Breast epithelium (tissue), 4 donors: ENCODE measurements at places on chromosomes 12 and 14. TPM values are rescaled to one million over a fixed set of nuclear protein-coding genes. Genes with fewer than 3 reads are reported as not detected.

Gene PPP4R4
- total RNA-seq: 7.9 TPM

Gene SIRT4
- 3.1 TPM for total RNA-seq

Gene SCNN1A
- 93.7 TPM for total RNA-seq

Gene NPAS3
- total RNA-seq: 4.0 TPM

Gene CMA1
- total RNA-seq: not detected

Gene IKBIP
- total RNA-seq: 19.7 TPM

DNA sequence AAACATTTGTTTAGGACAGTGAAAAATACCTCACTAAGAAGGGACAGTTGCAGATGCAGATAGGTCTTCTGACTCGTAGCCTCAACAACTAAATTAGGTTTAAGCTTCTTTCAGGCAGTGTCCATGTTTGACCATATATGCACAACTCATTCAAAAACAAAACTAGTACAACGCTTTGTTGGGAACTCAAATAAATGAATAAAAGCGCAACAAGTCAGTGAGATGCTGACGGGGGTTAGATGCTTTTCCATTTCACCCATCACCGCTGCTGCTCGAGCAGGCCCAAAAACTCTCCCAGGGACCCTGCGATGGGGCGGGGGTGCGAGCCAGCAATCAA is 633 bp downstream of the RPAP3 start:
- H3K27ac ChIP-seq: peak overlapping the region; percentile 91
- no peaks in the 10 kb centered on the region for H3K36me3 ChIP-seq
- no peaks in the 10 kb centered on the region for H3K27me3 ChIP-seq
- H3K4me1 ChIP-seq: peaks cover 5% of the 10 kb centered on the region
- peak overlapping the region; percentile 99 for H3K4me3 ChIP-seq

DNA sequence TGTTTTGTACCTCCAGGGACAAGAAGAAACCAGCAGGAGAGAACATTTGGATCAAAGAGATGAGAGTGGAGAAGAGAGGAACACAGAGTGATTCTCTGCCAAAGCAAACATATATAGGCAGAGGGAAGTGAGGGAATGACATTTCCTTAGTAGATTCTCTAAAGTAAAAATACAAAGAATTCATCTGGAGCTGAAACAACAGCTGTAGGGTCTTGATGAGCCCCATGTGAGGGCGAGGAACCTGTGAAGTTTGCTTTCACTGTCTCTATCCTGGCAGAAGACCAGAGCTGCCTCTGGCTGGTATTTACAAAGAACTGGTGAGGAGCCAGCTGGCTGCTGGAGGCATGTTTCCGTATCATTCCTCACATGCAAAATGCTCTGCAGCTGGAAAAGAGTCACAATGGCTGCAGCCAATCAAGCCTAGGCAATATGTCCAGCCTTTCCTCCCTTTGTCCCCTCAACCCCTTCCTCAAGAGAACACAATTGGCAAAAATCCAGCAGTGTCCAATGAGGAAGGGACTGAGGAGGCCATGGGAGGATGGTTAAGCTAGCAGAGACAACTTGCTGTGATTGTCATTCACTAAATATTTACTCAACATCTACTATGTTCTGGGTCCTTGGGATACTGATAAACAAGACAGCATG is 122.5 kb downstream of the PHLDA1 start:
- H3K27me3 ChIP-seq: no peaks in the 10 kb centered on the region
- DNase-seq: peak; percentile 66
- peak overlapping the region; percentile 9 for H3K4me3 ChIP-seq
- no peaks in the 10 kb centered on the region for H3K4me1 ChIP-seq
- H3K36me3 ChIP-seq: no peaks in the 10 kb centered on the region

DNA sequence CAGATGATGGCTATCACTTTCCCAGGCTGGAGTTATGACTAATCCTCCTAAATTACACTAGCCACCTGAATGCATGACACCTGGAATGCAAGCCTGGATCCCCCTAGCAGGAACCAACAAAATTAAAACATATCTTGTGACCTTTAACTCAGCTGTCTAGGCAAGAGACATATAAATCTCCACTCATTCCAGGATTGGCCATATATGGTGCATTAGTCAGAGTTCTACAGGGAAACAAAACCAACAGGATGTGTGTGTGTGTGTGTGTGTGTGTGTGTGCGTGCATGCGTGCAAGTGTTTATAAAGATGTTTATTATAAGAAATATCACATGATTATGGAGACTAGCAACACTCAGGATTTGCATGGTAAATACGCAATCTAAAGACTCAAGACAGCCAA is 212.8 kb downstream of the KIF21A start:
- H3K4me3 ChIP-seq: no peak overlapping the region
- H3K4me1 ChIP-seq: no peaks in the 10 kb centered on the region
- no peak overlapping the region for H3K27ac ChIP-seq
- no peaks in the 10 kb centered on the region for H3K27me3 ChIP-seq
- no peak for DNase-seq
- H3K36me3 ChIP-seq: no peaks in the 10 kb centered on the region

GRCh38 chr12:66003951-66004350 is 126.6 kb downstream of the LLPH start:
- no peaks in the 10 kb centered on the region for H3K36me3 ChIP-seq
- H3K27me3 ChIP-seq: no peaks in the 10 kb centered on the region
- DNase-seq: no peak
- no peak overlapping the region for H3K27ac ChIP-seq

GRCh38 chr14:53929871-53930715 is 26.5 kb downstream of the BMP4 start:
- H3K36me3 ChIP-seq: no peaks in the 10 kb centered on the region
- no peak overlapping the region for H3K4me3 ChIP-seq
- H3K27ac ChIP-seq: no peak overlapping the region
- DNase-seq: no peak
- no peaks in the 10 kb centered on the region for H3K4me1 ChIP-seq
- no peaks in the 10 kb centered on the region for H3K27me3 ChIP-seq

DNA sequence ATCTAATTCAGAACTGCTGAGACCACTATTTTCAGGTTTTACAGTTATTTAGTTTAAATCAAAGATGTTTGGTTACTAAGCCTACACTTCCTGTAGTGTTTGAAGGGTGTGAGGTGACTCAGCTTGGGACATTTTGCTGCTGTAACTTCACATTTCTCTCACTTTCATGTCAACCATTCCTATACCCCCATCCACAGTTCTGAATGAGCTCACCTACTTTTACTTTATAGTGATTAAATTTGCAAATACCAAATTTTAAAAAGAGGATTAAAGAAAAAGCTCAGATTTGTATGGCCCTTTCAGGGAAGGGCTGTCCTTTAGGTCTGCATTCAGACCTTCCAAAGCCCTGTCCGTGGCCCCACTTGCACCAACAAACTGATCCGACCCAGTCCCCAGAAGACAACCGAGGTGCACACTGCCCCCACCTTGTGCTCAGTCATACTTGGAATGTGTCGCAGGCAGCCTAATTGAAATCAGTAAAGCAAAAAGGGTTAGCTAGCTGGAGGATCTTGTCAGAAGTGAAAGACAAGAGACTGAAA is 174.4 kb downstream of the MON2 start:
- H3K27ac ChIP-seq: no peak overlapping the region
- no peaks in the 10 kb centered on the region for H3K36me3 ChIP-seq
- H3K4me1 ChIP-seq: no peaks in the 10 kb centered on the region
- H3K4me3 ChIP-seq: no peak overlapping the region
- no peak for DNase-seq

DNA sequence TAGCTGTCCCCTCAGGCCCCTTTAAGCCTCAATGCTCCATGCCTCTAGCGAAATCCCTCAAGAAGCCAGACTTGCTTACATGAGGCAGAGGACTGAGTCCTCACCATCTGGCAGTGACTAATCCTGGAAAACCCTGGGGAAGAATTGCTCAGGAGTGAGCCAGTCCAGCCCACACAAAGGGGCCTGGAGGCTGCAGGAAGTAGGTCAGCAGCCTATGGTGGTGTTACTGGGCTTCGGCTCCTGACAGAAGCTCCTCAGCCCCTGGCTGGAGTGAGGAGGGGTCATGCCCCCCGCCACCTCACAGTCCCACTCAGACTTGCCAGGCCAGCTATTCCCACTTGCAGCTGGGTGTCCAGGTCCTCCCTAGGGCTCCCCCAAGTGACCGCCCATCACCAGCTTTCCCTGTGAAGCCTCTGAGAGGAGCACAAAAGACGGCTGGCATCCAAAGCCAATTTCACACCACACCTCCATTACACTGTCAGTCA is 250.5 kb downstream of the DPF3 start:
- H3K4me1 ChIP-seq: no peaks in the 10 kb centered on the region
- H3K36me3 ChIP-seq: no peaks in the 10 kb centered on the region
- H3K27ac ChIP-seq: no peak overlapping the region
- peak; percentile 21 for DNase-seq
- no peak overlapping the region for H3K4me3 ChIP-seq

DNA sequence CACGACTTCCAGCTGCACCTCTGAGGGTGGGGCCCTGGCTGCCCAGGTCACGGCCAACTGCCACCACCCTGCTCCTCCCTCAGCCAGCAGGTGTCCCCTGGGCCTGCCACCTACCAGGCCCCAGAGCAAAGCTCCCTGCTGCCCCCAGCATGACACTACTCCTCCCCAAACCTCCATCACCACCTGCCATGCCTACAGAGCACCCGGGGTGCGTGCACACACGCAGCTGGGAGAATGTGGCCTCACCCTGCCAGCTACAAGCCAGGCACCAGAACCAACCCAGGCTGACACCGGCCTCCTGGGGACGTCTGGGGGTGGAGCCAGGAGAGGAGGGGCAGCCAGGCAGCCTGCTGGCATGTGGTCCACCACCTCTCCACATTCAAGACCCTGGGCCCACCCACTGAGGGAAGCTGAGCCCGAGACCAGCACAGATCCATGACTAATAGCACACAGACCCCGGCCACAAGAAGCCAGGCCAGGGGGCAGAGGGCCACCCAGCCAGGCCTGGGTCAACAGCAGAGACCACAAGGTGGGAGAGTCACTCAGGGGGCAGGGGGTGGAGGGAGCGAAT is 3.4 kb downstream of the JAG2 start:
- H3K27ac ChIP-seq: peak overlapping the region; percentile 71
- no peak for DNase-seq
- H3K4me3 ChIP-seq: peak overlapping the region; percentile 56

GRCh38 chr12:3727877-3728632 is 24.9 kb downstream of the CRACR2A start:
- no peaks in the 10 kb centered on the region for H3K4me1 ChIP-seq
- no peak overlapping the region for H3K4me3 ChIP-seq
- no peaks in the 10 kb centered on the region for H3K36me3 ChIP-seq
- no peaks in the 10 kb centered on the region for H3K27me3 ChIP-seq
- H3K27ac ChIP-seq: no peak overlapping the region

DNA sequence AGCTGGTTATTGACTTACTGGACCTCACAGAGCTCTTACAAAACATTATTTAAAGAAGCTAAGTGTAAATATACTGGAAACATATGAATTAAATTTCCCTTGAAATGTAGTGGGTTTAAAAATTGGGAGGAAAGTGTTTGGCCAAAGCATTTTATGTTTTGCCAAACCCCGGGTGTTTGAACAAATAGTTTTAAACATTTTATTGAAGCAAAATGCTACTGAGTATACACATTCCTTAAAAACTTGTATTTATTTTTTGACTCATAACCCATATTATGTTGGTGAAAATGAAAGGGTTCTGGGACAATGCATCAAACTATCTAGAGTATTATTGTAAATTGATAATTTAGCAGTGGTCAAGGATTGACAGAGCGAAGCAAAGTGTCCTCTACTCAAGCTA is 1048.5 kb downstream of the SLC6A15 start:
- no peak for DNase-seq
- no peak overlapping the region for H3K27ac ChIP-seq
- no peaks in the 10 kb centered on the region for H3K4me1 ChIP-seq

GRCh38 chr14:105488781-105489541 is 2.1 kb upstream of the TEDC1 start:
- peak overlapping the region; percentile 99 for H3K27ac ChIP-seq
- peak overlapping the region; percentile 77 for H3K4me3 ChIP-seq
- H3K4me1 ChIP-seq: peaks cover 21% of the 10 kb centered on the region
- H3K27me3 ChIP-seq: no peaks in the 10 kb centered on the region

GRCh38 chr14:61662437-61663311 is 32.6 kb upstream of the HIF1A start:
- no peak overlapping the region for H3K4me3 ChIP-seq
- no peak for DNase-seq
- no peaks in the 10 kb centered on the region for H3K36me3 ChIP-seq

DNA sequence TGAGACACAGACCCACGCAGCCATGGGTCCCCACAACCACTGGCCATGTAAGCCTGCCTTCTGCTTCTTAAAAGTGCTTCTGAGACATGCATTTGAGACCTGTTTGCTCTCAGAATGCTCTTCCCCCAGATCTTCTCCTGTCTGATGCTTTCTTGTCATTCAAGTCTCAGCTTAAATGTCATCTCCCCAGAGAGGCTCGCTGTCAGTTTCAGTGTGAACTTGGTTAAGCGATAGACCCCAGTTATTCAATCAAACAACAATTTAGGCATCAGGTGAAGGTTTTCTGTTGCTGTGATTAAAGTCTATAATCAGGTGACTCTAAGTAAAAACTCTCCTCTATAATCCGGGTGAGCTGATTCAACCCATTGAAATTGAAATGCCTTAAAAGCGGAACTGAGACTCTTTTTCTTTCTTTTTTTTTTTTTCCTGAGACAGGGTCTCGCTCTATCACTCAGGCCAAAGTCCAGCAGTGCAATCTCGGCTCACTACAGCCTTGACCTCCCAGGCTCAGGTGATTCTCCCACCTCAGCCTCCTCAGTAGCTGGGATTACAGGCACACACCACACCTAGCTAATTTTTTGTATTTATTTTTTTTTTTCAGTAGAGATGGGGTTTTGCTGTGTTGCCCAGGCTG is 123.4 kb downstream of the KSR2 start:
- H3K4me1 ChIP-seq: no peaks in the 10 kb centered on the region
- DNase-seq: no peak
- no peak overlapping the region for H3K4me3 ChIP-seq
- no peaks in the 10 kb centered on the region for H3K27me3 ChIP-seq

GRCh38 chr12:120252071-120252906 is 13.2 kb downstream of the PXN start:
- no peak overlapping the region for H3K4me3 ChIP-seq
- DNase-seq: no peak
- H3K27ac ChIP-seq: peak overlapping the region; percentile 38
